ENCODE measurements at places on chromosomes 6 and 20.

- no peak for DNase-seq
Measured at GRCh38 chr6:45505470-45505869, 127.7 kb upstream of the SUPT3H start.

DNA sequence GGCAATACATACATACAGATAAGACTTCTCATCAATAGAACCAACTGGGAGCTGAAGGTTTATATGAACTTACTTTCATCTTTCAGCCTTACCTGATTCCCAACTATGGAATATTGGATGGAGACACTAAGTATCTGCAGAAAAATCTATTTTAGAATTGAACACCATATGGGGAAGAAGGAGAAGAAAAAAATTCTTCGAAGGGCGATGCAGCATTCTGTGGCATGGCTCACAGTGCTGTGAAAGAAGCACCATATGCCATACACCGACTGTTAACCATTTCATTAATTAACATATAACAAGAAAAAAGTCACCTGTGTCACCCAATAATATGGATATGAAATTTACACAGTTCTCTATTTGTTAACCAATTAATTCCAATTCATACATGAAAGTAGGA lies 1374.4 kb upstream of the MAP3K7 start:
- no peak for DNase-seq

- DNase-seq = peak; percentile 83
Measured at GRCh38 chr20:49713753-49714712, at the start of gene B4GALT5. B4GALT5 (minus strand) TSS chr20:49713878; CDS start chr20:49713690, 188 bp downstream.

DNA sequence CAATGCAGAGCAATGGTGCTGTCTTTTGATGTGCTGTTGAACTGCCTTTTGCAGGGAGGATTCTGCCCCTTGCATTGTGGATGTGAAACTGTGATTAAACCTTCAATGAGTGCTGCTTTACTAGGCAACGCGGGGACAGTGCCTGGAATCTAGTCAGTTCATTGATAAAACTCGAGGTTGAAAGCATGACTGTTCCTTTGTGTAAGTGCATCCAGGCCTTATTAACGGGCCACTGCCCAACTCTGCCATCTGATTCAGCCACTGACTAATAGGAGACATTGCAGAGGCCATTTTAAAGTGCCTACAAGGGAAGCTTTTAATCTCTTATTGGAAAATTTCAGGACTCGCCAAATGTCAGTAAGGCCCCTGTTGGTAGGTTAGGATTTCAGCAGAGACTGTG lies 49.3 kb downstream of the SLC35F1 start:
- DNase-seq = no peak

DNA sequence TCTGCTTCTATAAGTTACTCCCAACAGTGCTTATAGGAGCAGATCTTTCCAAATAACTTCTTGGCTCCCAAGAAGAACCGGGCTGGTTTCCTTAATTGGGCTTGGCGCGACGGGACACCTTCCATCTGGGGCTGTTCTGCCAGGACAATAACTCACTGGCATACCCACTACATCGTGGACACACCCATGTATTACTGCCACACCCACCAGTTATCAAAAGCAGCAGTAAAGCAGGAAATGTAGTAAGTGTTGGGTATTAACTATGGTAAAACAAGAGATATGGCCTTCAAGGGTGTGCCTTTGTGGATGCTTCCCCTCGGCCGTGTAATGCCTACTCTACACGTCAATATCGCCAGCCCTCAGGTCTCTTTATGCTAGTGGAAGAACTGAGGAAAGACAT lies 24.7 kb downstream of the CNKSR3 start:
- DNase-seq = no peak

DNA sequence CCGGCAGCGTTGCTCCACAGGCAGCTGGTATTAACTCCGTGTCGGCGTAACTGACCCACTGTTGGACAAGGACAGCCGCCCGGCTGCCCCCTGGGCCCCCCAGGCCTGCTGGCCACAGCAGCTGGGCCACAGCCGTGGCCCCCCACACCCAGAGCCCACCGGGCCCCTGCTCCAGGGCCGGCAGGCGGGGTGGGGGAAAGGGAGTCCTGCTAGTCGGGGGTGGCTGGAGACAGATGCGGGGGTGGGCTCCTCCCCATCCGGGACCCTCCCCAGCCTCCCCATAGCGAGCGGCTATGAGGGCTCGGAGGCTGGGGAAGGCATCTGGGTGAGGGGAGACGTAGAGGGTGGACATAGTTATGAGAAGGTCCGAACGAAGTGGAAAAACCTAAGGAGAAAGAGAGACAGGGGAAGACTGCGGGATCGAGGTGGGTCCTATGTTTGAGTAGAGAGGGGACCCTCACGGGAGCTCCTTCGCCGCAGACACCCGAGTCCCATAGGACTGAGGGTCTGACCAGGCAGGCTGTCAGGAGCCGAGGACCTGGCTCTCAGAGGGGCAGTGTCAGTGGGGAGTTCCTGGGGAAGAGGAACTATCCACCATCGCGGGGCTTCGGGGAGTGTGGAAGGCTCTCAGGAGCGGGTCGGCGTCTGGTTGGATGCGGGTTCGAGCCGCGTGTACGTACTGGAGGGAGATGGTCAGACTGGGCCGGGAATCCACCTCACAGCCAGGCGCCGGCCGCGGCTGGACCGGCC lies 511 bp downstream of the VARS1 start:
- DNase-seq = peak; percentile 53

DNA sequence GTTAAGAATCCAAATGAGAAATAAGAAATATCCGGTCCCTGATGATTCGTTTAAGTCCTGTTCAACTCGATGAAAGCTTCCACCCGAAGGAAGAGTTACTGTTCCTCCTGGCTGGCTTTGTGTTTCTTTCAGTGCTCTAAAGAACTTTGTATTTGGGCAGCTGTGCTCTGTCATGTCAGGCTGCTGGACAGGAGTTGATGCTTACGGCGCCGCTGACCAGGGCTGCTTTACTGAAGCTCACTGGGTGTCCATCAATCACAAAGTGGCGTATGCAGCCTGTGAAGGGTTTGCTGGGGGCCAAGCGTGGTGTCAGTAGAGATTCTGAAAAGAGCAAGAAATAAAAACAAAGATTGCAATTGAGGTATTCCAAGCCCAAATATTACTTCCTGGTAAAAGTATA lies 21.9 kb downstream of the FAM229B start:
- DNase-seq = no peak

GRCh38 chr6:108846628-108847027 lies 1.6 kb upstream of the ARMC2 start:
- DNase-seq = no peak

GRCh38 chr6:134351615-134352474 lies 33.9 kb upstream of the SGK1 start:
- no peak for DNase-seq

- no peak for DNase-seq
Measured at GRCh38 chr6:20458027-20458894, 56.6 kb downstream of the E2F3 start.

DNA sequence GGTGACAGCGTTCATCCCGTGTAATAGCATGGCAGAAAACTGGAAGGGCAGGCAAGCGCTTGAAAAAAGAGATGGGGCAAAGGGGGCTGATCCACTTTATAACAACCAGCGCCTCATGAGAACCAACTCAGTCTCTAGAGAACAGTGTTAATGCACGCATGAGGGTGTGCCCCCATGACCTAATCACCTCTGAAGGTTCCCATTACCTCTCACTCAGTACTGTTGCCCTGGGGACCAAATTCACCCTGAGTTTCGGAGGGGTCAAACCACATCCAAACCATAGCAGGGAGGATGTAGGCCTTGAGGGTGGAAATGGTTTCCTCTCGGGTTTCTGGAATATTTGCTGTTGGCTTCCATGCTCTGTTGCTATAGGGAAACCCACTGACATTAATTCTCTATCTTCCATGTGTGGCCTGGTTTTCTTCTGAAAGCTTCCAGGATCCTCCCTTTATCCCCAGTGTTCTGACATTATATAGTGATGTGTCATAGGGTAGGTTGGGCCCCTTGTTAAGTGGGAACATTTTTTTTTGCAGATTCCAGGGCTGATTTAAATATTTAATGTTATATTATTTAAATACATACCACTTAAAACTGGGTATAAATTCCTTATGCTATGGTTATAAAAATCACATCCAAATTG lies 65.2 kb downstream of the PPP1R14C start:
- DNase-seq = no peak

DNA sequence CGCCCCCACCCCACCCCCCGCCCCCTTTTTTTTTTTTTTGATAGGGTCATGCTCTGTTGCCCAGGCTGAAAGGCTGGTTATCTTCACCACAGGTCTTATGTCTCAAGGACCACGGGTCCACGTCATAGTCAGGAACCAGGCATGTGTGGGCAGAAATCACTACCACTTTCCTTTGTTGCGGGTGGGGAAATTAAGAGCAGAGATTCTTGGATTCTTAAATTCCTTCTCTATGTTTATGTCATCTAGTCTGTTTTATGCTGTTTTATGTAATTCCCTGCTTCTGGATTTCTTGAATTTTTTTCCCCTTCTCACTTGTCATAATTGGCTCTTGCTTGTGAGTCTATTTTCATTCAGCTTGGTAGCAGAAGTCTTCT lies 25.8 kb upstream of the PLCG1 start:
- no peak for DNase-seq

DNA sequence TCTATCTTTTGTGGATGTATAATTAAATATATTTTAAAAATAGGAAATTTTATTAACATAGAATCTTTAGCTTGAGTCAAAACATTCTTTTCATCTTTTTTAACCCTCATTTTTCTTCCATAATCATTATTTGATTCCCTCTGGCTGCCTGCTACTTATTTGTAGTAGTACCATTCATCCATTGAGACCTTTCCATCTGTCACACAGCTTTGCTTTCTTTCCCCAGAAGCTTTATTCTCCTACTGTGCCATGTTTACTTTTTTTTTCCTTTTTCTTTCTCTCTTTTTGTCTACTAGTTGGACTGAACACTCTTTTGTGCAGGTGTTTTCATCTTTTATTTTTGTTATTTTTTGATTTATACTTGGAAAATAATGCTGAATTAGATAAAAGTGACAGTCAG lies 522.6 kb upstream of the MMS22L start:
- DNase-seq = no peak

DNA sequence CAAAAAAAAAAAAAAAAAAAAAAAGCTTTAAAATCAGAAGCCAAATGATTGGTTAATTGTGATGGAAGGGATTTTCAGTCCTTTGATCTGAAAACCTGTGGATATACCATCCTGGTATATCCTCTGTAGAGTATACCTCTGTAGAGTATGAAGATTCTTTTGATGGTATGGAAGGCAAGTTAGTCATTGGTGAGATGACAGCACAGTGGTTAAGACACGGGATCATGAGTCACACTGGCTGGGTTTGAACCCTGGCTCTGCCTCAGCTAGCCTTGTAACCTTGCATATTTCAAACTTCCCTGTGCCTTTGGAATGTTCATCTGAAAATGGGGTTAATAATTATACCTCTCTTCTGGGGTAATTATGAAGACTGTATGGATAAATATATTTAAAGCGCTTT lies 179.3 kb downstream of the CARMIL1 start:
- DNase-seq = no peak

DNA sequence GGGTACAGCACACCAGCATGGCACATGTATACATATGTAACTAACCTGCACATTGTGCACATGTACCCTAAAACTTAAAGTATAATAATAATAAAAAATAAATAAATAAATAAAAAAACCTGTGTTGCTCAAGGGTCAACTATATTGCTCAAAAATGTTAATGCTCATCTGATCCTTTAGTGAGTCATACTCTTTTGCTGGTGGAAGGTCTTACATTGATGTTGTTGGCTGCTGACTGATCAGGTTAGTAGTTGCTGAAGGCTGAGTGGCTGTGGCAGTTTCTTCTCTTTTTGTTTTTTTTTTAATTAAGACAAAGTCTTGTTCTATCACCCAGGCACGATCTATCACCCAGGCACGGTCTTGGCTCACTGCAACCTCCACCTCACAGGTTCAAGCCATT lies 29.6 kb upstream of the SMIM26 start:
- no peak for DNase-seq

DNA sequence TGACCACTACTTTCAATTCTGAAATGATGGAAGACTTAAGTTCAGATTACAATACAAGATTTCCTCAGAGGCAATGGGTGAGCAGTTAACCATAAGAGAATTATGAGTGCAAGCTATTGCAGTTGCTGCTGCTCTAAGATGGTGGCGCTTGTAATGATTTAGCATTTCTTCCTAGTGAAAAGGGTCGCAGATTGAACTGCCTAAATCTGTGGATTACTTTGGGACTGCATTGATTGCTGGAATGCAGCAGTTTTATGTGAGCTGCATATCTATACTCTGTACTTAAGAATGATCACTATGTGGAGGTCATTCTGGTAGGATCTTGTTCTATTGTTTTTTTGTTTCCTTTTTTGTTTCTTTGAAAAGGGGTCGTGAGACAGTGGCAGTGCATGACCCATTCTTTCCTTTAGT lies 5.3 kb downstream of the SCAF8 start:
- DNase-seq = no peak

DNA sequence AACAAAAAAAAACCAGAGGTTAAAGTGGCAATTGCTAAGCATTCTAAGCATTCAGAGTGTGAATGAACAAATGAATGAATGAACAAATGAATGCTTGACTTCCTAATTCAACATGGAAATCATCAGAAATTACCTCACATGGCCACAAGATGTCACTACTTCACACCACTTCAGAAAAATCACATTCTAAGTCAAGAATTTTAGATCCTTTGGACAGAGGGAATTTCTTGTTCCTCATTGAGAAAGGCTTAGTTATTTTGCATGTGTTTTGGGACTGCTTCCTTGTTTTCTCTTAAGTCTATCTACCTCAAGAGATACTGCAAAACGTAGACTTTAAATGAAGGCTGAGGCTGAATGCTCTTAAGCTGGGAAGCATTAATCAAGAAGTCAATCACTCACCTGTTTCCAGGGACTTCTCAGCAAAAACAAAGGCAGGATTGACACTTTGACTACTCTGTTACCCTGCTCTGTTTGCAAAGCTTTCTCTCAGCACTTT lies 120.2 kb downstream of the MBOAT1 start:
- no peak for DNase-seq

- no peak for DNase-seq
Measured at GRCh38 chr6:16576451-16577368, 184.6 kb downstream of the ATXN1 start.
